ENCODE measurements at places on chromosomes 13 and 19.

DNA sequence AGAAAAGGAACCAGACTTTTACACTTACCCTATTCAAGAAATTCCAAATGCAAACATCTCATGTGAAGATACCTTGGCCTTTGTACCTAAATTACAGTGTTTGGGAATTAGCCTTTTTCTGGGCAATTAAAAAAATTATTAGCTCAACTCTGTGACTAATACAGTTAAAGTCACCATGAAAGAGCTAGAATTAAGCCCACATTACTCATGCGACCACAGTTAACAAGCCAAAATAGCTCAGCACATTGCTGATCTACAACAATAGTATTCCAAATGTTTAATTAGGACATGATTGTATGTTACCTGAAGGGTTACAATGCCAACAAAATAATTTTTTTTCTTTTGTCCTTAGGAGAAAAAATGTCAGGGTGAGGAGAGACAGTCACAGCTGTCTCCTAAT lies 263.6 kb upstream of the GPC6 start:
- DNase-seq, result no peak

GRCh38 chr19:15551293-15552004 lies 43.1 kb downstream of the CYP4F22 start:
- peak; percentile 44 for DNase-seq

- no peak for DNase-seq
Measured at GRCh38 chr19:40219721-40220276, 1.6 kb upstream of the TTC9B start.

DNA sequence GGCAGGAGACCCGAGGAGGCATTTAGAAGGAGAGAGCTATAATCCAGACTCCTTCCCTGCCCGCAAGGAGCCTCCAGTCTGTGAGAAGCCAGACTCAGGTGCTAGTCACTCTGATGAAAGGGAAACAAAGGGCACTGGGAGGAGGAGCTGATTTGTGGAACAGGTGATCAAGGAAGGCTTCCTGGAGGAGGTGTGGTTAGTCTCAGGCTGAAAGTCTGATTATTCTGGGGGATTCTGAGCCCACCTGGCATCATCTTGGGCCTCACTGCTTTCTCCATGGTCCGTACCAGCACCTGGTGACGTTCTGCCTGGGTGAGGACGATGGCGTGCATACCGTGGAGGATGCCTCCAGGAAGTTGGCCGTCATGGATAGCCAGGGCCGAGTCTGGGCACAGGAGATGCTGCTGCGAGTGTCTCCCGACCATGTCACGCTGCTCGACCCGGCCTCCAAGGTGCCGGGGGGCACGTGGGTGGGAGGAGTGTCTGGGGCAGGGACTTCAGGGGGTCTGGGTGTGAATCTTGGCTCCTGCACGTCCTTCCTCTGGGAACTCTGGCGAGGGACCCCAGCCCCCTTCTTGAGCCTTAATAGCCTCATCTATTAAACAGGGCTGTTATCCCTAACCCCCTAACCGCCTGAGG lies 3.9 kb downstream of the EPS8L1 start:
- no peak for DNase-seq

- no peak for DNase-seq
Measured at GRCh38 chr13:40490086-40490758, 176.2 kb downstream of the FOXO1 start.
